AML-193 (cell line): ENCODE measurements at places on chromosomes 5 and 9.

- no peak for DNase-seq
These were observed 4.2 kb upstream of the UGT3A2 start for GRCh38 chr5:36070687-36071571.

GRCh38 chr5:82364497-82364896 lies 86.3 kb upstream of the RPS23 start:
- DNase-seq = no peak

DNA sequence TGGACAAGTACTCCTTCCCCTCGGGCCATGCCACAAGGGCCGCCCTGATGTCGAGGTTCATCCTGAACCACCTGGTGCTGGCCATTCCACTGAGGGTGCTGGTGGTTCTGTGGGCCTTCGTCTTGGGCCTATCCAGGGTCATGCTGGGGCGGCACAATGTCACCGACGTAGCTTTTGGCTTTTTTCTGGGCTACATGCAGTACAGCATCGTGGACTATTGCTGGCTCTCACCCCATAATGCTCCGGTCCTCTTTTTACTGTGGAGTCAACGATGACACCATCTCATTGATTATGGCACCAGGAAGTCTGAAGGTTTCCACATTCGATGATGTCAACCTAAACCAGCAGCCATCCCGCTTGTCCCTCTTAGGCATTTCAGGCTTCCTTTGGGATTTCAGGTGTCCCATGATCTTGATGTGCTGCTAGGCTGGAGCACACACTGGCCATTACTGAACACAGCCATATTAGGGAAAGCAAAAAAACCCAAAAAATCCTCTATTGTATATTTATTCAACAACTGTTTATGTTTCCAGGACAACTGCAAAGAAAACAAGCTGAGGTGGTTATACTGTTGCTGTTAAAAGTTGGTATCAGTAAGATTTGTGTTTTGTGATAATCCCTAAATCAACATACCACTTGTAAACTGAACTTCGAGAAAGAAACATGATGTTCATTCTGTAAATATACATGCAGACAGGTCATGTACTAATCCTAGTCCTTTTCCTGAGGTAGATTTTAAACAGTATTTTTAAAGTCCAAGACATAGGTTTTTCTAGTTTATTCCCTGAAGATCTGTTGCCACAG lies 1.1 kb downstream of the PLPP6 start:
- no peak for DNase-seq

- peak; percentile 38 for DNase-seq
These were observed 39.5 kb downstream of the MFAP3 start for GRCh38 chr5:154078272-154078671.

DNA sequence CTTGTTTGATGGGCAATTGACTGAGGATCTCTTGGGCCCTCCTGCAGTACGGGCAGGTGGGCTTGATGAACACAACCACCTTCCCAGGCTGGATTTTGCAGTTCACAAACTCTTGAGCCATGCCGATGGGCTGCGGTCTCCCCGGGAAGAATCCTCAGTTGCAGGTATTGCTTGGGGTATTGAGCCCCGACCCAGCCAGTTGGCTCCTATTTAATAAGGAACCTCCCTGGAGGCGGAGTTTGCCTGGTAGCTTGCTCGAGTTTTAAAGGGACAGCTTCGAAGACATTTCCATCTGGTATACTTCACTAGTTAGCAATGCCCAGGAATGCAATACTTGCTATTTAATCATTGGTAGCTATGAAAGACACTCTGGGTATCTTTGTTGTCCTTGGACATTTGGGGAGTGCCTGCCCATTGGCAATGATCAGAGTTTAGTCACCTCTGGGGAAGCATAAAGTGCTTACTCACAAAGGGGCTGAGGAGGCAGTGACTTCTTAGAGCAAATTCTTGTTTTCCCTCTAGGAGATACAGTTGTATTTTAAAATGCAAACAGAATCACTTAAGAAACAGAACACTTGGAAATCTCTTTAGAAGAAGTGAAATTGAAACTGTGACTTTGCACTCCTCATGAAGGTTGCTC lies at the start of gene GLRX:
Gene GLRX (minus strand): TSS at position 185 of the 640 bp plus-strand sequence. CDS start 64 bp downstream, at position 121.
- peak; percentile 73 for DNase-seq

GRCh38 chr9:119137479-119137878 lies 231.8 kb downstream of the BRINP1 start:
- DNase-seq = no peak

GRCh38 chr5:20360263-20360662 lies 372.3 kb upstream of the CDH18 start:
- DNase-seq = no peak

DNA sequence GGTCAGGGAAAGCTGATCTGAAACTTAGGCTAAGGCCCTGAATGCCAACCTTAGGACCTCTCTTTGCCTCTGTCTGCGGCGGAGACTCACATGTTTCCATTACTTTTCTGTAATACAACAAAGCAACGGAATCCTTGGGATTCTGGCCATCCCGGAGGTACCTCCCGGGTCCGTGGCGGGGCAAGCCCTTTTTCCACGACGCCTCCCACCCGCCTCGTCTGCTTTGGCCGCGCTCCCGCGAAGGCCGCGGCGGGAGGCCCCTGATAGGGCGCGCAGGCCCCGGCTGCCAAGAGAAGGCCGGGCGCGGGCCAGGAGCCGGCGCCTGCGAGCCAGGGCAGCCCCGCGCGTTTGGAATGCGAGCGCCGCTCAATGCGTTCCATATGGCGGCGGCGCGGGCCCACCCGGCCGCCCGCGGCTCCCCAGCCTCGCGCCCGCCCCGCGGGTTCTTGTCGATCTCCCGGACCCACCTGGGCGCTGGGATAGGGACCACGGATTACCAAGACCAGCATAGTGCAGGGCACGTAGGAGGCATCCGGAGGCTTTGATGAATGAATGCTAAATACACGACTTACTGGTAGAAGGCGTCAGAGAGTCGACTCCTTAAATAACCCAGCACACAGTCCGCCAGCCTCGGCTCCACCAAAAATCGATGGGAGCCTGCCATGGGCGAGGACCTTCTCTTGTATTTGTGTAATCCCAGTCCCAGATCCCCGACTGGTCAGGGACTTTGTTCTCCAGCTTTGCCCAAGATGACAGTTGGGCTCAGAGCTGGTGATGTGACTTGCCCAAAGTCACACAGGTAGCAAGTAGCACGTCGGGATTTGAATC lies 17.5 kb upstream of the PHF19 start:
- no peak for DNase-seq

GRCh38 chr9:132985489-132985888 lies 7.0 kb downstream of the GFI1B start:
- DNase-seq = no peak

DNA sequence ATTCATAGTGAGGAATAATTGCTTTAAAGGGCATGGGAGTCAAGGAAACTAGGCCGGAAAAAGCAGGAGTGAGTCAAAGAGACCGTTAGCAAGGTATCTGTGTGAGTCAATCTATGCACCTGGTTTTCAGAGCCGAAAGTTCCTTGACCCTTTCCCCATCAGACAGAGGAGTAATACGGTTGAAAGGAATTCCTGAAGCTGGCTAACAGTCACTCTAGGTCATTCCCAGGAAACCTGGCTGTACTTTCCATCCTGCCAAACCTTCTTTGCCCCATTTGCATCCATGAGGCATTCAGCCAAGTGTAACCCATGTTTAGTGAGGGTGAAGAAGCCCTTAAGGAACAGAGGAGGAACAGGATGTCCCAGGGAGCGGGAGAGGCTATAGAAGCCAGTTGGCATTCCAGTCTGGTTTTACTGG lies 16.2 kb downstream of the RBM18 start:
- no peak for DNase-seq

GRCh38 chr9:90053027-90053426 lies 448.2 kb downstream of the GADD45G start:
- no peak for DNase-seq

- DNase-seq = no peak
These were observed 134.8 kb downstream of the UGCG start for GRCh38 chr9:112031400-112031799.

DNA sequence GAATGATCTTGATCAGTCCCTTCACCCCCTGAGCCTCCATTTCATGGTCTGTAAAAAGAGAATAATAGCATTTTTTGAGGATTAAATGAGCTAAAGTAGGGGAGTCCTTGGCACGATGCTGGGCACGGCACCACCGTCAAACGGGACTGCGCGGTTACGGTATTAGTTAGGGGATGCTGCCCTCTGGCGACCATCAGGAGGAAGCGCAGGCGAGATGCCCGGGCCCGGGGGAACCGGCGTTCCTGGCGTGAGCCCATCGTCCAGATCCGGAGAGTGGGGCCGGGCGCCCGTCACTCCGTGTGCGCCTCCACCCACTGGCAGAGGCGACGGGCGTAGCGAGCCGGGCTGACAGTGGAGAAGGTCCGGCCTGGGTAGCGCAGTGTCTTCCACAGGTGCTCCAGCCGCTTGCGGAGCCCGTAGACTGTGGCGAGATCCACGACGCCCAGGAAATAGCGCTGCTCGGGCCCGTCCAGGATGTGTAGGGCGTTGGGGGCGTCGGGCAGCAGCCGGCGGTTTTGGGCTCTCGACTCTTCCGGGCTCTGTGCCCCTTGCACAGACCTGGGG lies 4.8 kb upstream of the ST6GALNAC4 start:
- peak; percentile 50 for DNase-seq

DNA sequence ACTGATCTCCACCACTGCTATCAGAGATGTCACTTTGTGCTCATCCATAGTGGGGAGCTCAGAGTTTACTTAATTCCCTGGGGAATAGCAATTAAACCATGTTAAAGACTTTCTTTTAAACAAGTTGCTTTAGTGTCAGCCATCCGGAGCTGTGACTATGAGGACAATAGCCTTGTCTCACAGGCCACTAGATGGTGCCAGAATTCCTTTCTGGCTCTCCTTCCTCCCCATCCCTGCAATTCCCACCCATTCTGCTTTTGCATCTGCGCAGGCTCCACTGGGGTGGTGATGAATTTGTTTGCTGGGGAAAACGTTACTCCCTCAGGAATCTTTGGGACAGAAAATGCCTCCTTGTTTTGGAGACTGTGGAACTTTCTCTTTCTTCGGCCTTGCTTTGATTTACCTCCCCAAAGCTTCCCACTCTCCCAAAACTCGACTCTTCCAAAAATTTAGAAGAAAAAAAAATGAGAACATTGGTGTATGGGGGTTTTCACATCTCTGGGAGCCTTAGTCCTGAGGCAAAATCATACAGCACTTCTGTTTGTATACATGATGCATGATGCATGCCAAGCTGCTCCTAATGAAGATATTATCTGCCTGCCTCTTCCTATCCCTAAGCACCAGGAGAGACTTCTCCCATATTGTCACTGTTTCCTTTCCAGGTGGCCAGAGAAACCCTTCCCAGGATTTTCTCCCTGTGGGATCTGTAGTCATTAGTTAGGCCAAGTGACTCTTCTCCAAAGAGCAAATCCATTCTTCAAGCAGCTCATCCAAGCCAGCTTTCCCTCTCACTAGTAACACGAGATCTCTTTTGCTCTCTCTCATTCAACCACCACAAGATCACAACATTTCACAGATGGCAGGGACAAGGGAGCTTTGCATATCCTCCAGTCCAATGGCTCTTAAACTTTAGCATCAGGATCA lies 466.1 kb downstream of the TLR4 start:
- DNase-seq = peak; percentile 1
